ENCODE measurements at places on chromosomes 1 and 21. TPM values are rescaled to one million over a fixed set of nuclear protein-coding genes. Genes with fewer than 3 reads are reported as not detected.

Gene PADI4
- total RNA-seq, result 10.4 TPM

Gene SPATA45
- 0.89 TPM for total RNA-seq

Gene SYT2
- total RNA-seq, result 0.10 TPM

Gene PRRX1
- total RNA-seq, result 118 TPM

Gene ETV3L
- not detected for total RNA-seq

Gene RNU1-2
- 34,682 TPM for total RNA-seq

Gene ADORA1
- total RNA-seq, result 1.1 TPM

Gene CA14
- total RNA-seq, result 0.69 TPM

Gene TTC34
- 0.10 TPM for total RNA-seq

- peak; percentile 41 for DNase-seq
These were observed 222.6 kb downstream of the COL24A1 start for GRCh38 chr1:85933961-85934360.

GRCh38 chr1:201329286-201329685 lies 46.0 kb downstream of the PKP1 start:
- DNase-seq, result peak; percentile 9

DNA sequence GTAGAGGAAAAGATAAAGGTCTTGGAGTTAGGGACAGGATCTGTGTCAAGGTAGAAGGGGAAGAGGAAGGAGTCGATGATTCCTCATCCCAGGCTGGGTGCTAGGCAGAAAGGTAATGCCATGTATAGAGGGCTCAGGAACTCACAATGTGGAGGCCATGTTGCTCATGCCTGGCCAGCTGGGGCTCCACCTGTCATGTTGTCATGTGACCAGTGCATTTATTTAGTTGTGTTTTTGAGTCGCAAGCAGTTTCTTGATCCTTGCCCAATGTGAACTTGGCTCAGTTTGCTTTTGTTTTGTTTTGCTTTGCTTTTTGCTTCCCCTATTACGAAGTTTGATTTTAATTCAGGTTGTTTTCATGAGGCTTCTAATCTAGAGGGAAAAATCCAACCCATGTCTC lies 5.7 kb downstream of the CASQ2 start:
- DNase-seq, result no peak

DNA sequence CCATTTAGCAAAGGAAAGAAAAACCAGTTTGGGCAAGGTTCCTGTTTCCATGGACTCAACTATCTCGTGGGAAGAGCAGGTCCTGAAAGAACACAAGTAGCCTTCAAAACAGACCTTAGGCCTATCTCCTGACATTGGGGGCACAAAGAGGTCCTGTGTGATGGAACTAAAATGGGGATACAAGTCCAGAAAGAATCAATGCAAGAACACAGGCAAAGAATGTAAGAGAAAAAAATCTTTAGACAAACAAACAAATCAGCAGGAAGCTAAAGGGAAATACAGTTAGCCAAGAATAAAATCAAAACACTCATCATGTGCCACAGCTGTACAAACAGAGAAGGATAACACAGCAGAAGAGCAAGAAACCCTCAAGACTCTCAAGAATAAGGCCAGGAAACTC lies 28.2 kb downstream of the SLC30A10 start:
- DNase-seq, result no peak

DNA sequence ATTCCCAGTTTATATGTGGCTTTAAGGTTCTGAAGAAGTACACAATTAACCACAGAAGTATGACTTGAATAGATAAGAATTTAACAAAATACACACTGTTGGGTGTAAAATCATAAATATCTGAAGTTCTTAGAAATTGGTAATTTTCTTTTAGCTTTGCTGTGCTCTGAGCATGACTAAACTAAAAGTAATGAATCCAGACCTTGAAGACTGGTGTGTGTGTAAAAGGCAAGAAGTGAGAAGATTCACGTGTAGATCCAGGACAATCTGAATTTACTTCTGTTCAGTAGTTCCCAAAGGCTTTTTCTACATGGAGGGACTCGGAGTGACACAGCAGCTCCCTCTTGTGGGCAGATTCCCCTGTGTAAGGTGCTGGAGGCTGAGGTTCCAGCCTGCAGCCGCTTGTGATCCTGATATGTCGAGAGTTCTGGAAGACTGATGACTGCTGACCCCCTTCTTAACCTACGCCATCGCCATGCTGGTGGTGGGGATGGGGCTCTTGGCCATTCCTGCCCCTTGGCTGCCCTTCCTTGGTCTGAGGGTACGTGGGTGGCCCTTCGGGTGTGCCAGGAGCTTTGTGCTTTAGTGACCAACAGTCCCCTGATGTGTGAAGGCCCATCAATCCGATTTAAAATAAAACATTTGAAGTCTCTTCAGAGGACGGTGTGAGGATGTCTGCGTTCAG lies 62.7 kb downstream of the ADARB1 start:
- peak; percentile 75 for DNase-seq

DNA sequence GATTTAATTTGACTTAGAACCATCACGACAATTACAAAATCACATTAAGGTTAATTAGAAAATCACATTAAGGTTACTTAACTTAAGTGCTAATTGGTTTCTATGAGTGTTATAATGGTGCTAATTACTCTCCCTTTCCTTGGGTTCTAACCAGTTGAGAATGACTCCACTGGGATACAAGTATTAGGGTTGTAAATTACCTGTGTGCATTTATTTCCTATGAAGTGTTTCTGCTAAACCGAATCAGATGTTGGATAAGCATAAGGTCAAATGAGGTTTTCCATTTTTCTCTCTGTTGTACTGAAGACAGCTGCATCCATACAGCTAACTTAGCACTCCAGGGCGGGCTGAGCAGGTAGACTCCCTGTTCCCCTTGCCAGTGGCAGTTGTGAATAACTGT lies 610.3 kb upstream of the TMPRSS15 start:
- no peak for DNase-seq

- DNase-seq, result no peak
These were observed 1.2 kb upstream of the RNF11 start for GRCh38 chr1:51234721-51235425.

GRCh38 chr21:14690886-14691285 lies 144.8 kb upstream of the SAMSN1 start:
- DNase-seq, result no peak

DNA sequence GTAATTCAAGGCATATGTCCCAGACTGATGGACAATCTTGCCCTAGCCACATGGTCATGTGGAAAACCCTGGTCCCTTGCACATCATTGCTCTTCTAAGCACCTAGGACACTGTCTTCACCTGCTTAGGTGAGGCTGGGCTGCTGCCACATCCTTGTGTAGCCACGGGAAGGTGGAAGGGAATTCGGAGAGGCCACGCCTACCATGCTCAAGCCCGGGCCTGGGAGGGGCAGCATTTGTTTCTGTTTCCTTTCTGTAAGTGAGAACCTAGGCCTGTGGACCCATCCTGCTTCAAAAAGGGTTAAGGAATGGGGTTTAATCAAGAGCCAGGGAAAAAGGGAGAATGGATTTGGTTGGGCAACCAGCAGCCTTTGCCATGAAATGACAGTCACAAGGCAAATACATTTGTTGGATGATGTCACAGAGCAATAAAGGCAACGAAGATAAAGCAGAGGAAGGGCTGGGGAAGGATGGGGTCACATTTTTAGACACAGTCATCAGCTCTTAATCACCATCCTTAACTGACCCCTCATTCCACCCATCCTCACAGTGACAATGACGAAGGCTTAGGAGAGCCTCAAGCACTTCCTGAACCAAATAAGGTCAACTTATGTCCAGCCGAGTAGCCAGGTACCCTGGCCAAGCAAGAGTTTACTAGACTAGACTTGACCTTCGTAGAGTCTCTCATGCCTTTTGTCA lies 10.1 kb upstream of the LRRC38 start:
- no peak for DNase-seq

DNA sequence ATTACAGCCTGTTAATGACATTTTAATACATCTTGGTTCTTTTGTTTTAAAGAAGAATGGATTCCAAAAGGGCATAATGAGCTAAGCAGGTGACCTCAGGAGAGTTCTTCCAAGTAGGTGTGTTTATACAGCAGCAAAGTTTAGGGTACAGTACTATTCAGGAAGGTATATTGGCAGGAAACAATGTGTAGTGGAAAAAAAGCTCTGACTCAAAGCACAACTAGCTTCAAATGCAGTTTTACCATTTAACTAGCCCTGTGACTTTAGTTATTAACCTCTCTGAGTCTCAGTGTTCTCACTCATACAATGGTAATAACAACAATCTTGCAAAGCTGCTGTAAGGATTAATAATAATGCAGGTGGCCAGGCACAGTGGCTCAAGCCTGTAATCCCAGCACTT lies 29.9 kb downstream of the FAF1 start:
- no peak for DNase-seq

- no peak for DNase-seq
These were observed 59.6 kb downstream of the VPS26C start for GRCh38 chr21:37207441-37208009.

DNA sequence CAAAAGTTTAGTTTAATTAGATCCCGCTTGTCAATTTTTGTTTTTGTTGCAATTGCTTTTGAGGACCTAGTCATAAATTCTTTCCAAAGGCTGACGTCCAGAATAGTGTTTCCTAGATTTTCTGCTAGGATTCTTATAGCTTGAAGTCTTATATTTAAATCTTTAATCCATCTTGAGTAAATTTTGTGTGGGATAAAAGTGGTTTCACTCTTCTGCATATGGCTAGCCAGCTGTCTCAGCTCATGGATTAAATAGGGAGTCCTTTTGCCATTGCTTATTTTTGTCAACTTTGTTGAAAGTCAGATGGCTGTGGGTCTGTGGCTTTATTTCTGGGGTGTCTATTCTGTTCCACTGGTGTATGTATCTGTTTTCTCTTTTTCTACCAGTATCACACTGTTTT lies 801.3 kb upstream of the ADGRL4 start:
- DNase-seq, result no peak

DNA sequence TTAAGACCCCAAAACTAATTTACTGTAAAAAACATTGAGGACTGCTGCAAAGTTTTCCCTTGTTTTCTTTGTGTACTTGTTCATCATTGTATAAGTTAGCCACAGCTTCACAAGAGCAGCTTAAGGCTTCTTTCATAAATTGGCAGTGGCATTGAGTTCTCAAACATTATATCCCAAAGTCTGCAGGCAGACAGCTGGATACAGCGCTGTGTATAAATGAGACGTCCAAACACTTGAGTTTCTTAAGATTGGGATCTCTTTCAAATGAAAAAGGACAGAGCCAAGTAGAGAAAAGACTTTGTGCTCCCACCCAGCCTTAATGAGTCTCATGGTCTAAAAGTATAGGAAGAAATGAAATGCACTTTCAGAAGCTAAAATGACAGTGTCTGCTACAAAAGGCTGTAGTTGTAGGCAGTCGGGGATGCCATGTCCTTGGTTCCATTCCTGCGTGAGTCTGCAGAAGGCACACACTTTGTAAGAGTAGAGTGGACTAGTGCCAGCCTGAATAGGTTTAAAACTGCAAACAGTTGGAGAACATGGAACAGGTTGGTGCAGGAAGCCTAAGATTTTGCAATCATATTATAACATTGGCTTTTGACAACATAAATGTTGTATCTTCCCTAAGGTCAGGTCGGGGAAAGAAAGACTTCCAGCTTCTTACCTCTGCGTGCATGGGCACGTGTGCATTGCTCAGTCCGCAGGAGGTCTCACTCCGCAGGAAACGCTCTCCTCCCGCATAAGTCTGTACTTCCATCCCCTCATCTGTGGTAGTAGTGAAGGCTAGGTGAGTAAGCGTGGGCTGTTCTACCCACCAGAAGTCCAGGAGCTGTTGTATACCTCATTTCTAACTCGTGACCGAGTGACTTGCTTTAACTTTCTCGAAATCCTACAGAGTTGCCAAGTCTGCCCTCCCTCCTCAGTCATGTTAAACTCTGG lies 94.4 kb downstream of the CD247 start:
- no peak for DNase-seq

GRCh38 chr1:26853156-26853555 lies 9.8 kb upstream of the SFN start:
- no peak for DNase-seq

- no peak for DNase-seq
These were observed 10.1 kb downstream of the FTCD start for GRCh38 chr21:46145159-46145839.

- DNase-seq, result peak; percentile 14
These were observed 31.0 kb downstream of the SLC45A1 start for GRCh38 chr1:8348777-8349472.

DNA sequence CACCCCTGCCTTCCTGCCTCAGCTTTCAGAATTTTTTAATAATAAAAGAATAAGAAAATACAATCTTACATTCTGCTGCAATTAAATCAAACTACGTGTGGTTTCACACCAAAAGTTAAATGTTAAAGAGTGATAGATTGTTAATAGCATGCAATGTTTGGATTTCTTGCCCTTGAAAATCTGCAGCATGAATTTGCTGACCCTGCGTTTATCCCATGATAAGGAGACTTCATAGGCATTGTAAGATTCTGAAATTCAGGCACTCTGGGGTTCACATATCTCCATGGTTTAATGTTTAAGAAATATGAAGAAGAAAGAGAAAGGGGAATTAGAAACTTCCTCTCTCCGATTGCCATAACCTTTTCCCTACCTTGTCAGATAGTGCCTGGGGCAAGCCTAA lies 1616.2 kb upstream of the B3GALT2 start:
- DNase-seq, result no peak

DNA sequence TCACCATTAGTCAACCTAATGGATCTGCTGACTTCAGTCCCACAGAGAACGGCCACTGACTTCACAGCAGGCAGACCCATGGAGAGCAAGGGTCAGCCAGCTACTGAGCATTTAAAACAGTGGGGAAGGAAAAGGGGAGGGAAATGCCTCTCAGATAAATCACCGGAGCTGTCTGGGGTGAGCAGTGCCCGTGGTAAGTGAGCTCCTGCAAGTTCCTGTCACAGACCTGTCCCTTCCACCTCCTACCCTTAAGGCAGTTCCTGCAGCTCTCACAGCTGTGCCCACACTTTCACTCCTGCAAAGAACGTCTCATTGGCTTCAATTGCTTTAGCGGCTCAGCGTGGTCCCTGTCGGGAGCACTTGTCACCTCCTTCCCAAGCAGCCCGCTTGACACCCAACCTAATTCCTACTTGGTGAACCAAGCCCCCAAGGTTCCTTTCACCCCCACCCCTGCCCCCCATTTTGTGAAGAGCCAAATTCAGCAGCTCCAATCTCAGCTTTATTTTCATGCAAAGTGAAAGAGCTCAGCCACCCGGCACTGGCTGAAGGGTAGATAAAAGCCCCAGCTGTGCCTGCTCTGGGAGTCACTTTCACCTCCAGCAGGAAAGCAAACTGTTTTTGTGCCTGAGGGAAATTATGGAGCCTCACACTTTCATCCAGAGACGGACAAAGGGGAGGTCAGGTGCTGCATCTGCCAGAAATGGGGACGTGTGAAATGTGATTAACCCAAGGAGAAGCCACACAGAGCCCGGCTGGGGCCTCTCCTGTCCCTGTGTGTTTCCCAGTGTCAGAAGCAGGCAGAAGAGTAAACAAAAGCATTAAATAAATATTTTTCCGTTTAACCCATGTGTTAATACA lies 306.2 kb downstream of the TTLL7 start:
- no peak for DNase-seq

- peak; percentile 87 for DNase-seq
These were observed 137.1 kb downstream of the CAMTA1 start for GRCh38 chr1:6922096-6922931.

Measured in skin of body (tissue), 3 donors.